ENCODE measurements at places on chromosomes 7 and 10. TPM values are rescaled to one million over a fixed set of nuclear protein-coding genes. Genes with fewer than 3 reads are reported as not detected.

CLEC5A gene
- 1.1 TPM for total RNA-seq

DKK1 gene
- total RNA-seq: not detected

KCNMA1 gene
- not detected for total RNA-seq

TMEM236 gene
- 0.05 TPM for total RNA-seq

UCN3 gene
- total RNA-seq: not detected

SLC26A5 gene
- not detected for total RNA-seq

ETV1 gene
- 0.39 TPM for total RNA-seq

HTR7 gene
- not detected for total RNA-seq

ARID5B gene
- 18.6 TPM for total RNA-seq

DOCK4 gene
- 2.0 TPM for total RNA-seq

ASB15 gene
- total RNA-seq: not detected

CALHM3 gene
- not detected for total RNA-seq

TAF5 gene
- total RNA-seq: 6.4 TPM

STEAP1B gene
- total RNA-seq: 0.18 TPM

KRIT1 gene
- 78.7 TPM for total RNA-seq

SORBS1 gene
- 1.6 TPM for total RNA-seq

OPN4 gene
- total RNA-seq: not detected

CACNA2D1 gene
- not detected for total RNA-seq

ZNF727 gene
- 0.67 TPM for total RNA-seq

WDR86 gene
- not detected for total RNA-seq

UBE2D1 gene
- total RNA-seq: 23.8 TPM

CLDN4 gene
- total RNA-seq: not detected

ZMIZ2 gene
- total RNA-seq: 144 TPM

NYAP1 gene
- total RNA-seq: 0.11 TPM

KIF11 gene
- 0.96 TPM for total RNA-seq

TUBAL3 gene
- total RNA-seq: not detected

THSD7A gene
- not detected for total RNA-seq

RASA4B gene
- total RNA-seq: 16.0 TPM

SH2D4B gene
- 0.10 TPM for total RNA-seq

ABLIM1 gene
- total RNA-seq: 357 TPM

A1CF gene
- total RNA-seq: not detected

SPAM1 gene
- total RNA-seq: not detected

PHTF2 gene
- total RNA-seq: 30.1 TPM

AKR1C4 gene
- not detected for total RNA-seq

PTPRZ1 gene
- total RNA-seq: not detected

TLL2 gene
- total RNA-seq: not detected

CALCR gene
- total RNA-seq: not detected

CPED1 gene
- total RNA-seq: 0.16 TPM

GIMAP2 gene
- total RNA-seq: 80.3 TPM

UTF1 gene
- total RNA-seq: not detected

MRPS16 gene
- 29.6 TPM for total RNA-seq

CYP26C1 gene
- 0.10 TPM for total RNA-seq

MEIG1 gene
- total RNA-seq: not detected

GPNMB gene
- 30.5 TPM for total RNA-seq

AGR3 gene
- not detected for total RNA-seq

TMEM213 gene
- total RNA-seq: not detected

HSPA14 gene
- total RNA-seq: 29.3 TPM

Measured in naive thymus-derived CD4-positive, alpha-beta T cell (primary cell).